ENCODE measurements at places on chromosomes 12 and 14.

GRCh38 chr12:74242088-74242487 lies 295.5 kb upstream of the ATXN7L3B start:
- DNase-seq = no peak

- no peak for DNase-seq
Measured at GRCh38 chr12:53219292-53219955, 12.4 kb upstream of the ITGB7 start.

- no peak for DNase-seq
Measured at GRCh38 chr14:34501004-34501580, 38.4 kb downstream of the EAPP start.

DNA sequence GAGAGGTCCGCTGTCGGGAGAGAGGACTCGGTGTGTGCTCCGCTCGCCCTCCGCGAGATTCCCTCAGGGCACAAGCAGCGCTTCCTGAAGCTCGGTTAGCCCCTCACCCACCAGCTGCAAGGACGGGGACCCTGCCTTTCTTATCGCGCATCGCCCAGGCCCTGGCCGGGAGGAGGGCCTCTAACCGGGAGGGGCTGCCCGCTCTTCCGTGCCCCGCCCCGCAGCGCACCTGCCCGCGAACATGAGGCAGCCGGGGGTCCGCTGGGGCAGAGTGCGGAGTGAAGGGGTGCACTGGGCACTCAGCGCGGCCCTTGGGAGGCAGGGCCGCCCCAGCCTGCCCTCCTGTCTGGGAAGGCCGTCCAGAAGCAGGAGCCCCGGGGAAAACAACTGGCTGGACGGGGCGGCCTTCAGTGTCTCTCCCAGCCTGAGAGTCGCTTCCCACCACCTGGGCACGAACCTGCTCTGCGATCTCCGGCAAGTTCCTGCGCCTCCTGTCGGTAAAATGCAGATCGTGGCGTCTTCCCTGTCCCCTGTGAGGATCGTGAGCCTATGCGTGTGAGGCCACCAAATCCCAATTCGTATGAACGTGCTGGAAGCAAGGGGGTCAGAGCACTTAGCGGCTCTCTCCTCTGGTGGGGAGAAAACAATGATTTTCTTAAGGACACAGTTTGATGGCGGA lies 28.0 kb upstream of the ADIPOR2 start:
- DNase-seq = no peak

DNA sequence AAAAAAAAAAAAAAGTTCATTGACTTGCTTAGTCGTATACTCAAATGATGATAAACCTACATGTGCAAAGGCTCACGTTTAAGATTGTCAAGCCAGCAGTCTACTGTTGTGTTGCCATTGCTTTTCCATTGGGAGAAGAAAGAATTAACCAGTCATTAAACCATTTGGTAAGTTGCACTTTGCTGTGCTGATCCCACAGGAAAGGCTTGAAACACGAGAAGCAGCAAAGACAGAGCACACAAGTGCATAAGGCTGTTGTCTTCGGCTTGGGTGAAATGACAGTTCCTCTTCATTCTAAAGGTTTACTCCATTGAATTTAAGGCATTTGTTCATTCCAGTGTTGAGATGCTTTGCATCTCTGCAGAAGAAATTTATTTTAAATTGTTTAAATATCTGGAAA lies 50.1 kb downstream of the ZC3H14 start:
- DNase-seq = peak; percentile 48

DNA sequence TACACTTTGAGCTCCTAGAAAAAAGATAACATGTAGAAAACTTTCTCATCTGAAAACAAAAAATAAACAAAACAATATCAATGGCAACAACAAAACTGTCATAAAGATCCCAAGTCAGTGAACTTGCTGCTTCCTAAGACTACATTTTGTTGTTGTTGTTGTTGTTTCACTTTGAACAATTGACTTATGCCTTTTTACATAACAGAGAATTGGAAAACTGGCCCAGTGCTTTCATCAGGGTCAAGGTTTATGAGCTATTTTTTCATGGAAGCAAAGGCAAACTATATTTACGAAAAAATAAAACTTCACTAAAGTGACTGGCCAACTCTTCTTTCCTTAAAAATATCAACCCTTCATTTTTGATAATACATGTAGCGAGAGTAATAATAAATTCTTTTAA lies 6.3 kb downstream of the DCN start:
- no peak for DNase-seq

DNA sequence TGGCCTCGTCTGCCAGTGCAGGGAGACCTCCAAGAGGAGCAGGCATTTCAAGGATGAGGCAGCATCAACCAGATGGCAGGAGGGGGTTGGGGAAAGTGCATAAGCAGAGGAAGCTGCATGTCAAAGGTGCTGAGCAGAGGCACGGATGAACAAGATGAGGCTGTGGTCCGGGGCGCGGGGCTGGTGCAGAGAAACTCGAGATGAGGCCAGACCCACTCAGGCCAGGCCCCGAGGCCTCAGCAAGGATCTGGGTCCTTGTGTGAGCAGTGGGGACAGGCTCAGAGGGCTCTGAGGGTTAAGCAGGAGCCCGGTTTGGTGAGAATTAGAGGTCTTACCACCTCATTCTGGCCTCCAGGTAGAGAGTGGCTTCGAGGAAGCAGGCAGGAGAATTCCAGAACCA lies 98.8 kb downstream of the DICER1 start:
- no peak for DNase-seq

DNA sequence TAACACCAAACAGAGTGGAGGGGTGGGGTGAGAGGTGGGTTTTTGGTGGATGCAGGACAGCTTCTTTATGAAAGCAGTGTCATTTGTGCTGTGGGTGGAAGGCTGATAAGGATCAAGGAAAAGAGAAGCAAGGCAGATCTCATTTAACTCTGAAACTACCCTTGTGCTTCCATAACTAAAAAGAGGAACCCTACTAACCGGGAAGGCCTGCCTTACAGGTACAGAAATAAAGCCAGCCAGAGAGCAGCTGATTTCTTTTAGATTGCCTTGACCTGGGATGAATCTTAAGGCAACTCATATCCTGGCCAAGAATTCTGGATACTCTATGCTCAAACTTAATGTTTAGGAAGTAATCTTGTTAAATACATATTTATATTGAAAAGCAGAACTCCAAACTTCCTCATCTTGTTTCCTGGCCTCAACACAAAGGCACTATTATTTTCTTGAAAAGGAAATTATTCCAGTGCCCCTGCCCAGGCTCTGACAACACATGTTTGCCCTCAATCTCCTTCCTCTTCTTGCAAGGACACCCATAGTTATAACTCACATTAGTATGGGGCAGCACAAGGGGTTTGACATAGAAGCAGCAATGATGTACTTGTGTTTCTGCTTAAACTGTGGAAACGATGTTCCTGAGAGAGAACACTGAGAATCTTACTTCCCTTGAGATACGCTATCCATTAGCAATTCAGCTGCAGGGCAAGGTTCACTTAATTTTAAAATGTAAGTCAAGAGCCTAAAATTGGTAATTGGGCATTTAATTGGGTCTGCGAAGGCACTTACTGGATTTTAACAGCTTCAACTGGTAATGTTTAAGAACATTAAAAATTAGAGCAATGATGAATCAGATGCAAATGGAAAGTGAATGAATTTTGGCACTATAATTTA lies 173.7 kb downstream of the STXBP6 start:
- DNase-seq = no peak

- no peak for DNase-seq
Measured at GRCh38 chr12:124292385-124292784, 2.5 kb upstream of the RFLNA start.

GRCh38 chr14:75165586-75166391 lies 10.6 kb downstream of the TMED10 start:
- no peak for DNase-seq

DNA sequence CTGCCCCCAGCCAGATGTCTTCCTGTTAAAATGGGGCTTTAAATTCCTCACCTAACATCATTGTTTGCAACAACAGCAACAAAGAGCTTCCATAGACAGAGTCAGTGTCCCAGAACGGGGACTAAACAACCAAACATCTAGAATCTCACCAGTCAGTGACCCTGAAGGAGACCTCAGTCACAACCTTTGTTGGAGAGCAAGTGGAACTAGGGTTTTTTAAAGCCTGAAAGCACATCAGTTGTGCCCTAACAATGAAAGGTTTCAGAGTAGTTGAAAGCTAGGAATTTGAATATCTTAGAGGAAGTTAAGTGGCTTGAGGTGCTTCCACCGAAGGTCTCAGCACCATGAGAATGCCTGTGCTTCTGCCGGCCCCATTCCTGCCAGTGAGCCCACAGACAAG lies 5.0 kb upstream of the ALDH2 start:
- no peak for DNase-seq

DNA sequence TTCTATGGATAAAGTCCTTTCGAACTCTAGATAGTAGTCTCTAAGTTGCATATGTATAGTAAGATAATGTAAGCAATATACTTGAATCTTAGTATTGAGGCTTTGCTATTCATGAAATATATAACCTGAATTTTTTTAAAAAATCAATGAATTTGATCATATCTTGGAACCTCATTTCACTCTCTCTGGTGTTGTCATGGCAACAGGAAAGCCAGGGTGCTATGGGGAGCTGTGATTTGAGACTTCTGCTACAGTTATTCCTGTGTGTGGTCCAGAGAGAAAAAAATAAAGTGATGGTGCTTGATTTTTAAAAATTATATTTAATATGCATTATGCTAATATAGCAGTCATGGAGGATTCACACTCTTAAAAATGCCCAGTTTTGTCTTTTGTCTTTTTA lies 508.0 kb downstream of the SNAPC1 start:
- no peak for DNase-seq

DNA sequence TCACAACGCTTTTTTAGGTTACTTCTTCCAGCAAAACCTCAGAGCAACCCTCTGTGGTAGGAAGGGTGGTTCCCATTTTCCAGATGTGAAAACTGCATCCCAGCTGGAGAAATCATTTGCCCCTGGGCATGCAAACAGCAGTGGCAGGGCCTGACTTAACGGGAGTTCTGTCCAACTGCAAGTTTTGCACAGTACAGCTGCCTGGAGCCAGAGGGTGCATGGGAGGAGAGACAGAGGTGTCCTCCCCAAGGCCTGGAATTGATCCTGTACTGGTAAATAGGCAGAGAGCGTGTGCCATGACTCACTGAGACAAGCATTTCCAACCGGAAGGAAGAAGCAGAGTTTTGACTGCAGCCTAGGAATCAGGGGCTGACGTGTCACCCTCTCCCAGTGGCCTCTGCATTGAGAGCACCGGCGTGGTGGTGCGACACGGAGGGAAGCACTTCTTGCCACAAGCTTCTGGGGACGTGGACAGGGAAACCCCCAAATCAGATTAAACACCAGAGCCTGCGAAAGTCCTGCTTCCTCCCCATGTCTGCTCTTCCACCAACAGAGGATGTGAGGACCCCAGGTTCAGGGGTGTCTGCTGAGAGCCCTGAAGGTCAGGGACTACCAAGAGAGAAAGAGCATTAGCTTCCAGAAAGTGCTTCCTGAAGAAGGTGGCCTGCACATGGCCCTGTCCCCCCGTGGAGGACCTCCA lies 19.0 kb upstream of the SERPINA4 start:
- no peak for DNase-seq

GRCh38 chr12:66380769-66381535 lies 78.7 kb downstream of the HELB start:
- DNase-seq = no peak

DNA sequence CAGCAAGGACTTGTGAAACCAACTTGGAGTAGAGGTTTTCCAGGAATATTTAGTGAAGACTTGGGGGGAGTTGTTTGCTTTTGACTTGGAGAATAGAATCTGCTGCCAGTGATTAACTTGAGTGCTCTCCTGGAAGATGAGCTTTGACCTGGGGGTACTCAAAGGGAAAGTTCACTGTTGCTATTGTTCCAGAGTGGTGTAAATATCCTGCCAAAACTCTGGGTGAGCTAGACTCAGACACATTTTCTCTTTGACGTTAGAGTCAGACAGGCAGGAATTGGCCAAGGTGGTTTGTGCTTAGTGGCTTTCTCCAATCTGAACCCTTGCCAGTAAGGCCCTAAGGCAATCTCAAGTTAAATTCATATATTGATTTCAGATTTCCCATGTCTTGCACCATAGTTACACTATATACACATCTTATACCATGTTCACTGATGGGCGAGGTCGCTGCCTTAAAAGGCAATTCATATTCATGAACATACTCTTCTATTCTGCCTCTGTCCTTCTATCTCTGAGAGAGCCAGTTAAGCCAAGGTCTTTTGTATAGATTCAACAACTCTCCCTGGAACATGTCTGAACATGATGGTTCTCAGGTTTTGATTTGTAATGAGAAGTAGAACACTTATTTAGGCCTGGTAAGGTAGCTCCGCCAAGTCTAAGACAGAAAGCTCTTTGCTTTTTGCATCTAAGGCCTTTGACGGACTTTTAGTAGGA lies 204.6 kb upstream of the SLC38A2 start:
- no peak for DNase-seq

GRCh38 chr12:53811606-53812005 lies 59.8 kb upstream of the CISTR start:
- DNase-seq = no peak

GRCh38 chr12:107779077-107779831 lies 4.8 kb downstream of the ASCL4 start:
- no peak for DNase-seq

GRCh38 chr14:71235875-71236274 lies 328.6 kb downstream of the PCNX1 start:
- no peak for DNase-seq

DNA sequence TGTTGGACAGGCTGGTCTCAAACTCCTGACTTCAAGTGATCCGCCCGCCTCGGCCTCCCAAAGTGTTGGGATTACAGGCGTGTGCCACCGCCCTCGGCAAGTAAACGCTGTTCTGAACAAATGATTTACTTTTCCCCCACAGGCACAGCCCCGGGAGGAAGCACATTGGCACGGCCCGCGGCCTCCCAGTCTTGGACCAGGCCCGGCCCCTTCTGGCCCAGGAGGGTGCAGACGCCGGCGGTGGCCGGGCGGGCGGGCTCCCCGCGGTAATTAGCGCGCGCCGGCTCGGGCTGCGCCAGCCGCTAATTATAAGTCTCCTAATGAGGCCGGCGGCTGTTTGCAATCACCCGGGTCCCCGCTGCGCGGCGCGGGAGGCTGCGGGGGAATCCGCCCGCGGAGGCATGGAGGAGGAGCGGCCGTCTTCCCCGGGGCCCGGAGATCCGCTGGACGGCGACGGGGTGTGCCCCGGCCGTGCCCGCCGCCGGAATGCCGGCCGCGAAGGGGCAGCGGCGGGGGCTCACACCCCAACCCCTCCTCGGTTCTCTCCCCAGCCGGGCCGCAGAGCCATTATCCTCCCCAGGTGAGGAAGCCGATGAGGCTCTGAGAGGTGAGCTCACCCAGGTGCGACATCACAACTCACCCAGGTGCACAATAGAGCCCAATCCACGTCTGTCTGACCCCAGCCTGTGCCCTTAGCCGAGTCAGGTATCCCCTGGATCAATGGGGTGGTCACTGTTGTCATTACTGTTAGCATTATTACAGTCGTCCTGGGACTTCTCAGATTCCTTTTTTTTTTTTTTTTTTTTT lies 3.3 kb upstream of the POP5 start:
- DNase-seq = no peak

- DNase-seq = peak; percentile 71
Measured at GRCh38 chr14:91249841-91250616, 5.5 kb upstream of the GPR68 start.

DNA sequence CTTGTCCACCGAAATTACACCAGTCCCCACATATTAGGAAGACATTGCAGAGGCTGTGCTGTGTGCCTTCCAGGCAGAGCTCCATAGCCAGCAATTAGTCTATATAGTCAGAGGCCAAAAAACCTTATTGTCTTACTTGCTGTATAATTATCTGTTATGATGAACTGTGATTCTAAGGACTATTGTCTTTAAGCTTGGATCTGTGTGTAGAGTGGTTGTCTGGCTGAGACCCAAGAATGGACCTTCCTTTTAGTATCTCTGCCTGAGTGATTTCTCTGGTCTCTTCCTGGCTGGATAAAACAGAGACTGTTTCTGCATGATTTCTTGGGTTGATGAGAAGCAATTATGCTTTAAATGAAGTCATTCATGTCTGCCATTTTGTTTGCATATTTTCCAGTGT lies 465.3 kb downstream of the PRKD1 start:
- DNase-seq = peak; percentile 55

- DNase-seq = no peak
Measured at GRCh38 chr12:111773801-111774551, 7.2 kb downstream of the ALDH2 start.

Data from NCI-H1930 (cell line).